ENCODE measurements at places on chromosomes 16 and 17. TPM values are rescaled to one million over a fixed set of nuclear protein-coding genes. Genes with fewer than 3 reads are reported as not detected.

The EVPLL gene
- not detected for total RNA-seq

The NXPH3 gene
- 0.66 TPM for total RNA-seq

The HCRT gene
- total RNA-seq: not detected

The C1QTNF8 gene
- not detected for total RNA-seq

Measured in fibroblast of lung (primary cell).